ENCODE measurements at places on chromosomes 13 and 19.

GRCh38 chr19:8611877-8612806, 1.6 kb upstream of the ADAMTS10 start:
- no peak for DNase-seq

GRCh38 chr19:7460562-7460966, 28.3 kb downstream of the PEX11G start:
- DNase-seq, result no peak

GRCh38 chr19:39247701-39248664, 673 bp downstream of the IFNL4 start:
- no peak for DNase-seq

GRCh38 chr19:5563935-5564612, 3.7 kb downstream of the TINCR start:
- no peak for DNase-seq

DNA sequence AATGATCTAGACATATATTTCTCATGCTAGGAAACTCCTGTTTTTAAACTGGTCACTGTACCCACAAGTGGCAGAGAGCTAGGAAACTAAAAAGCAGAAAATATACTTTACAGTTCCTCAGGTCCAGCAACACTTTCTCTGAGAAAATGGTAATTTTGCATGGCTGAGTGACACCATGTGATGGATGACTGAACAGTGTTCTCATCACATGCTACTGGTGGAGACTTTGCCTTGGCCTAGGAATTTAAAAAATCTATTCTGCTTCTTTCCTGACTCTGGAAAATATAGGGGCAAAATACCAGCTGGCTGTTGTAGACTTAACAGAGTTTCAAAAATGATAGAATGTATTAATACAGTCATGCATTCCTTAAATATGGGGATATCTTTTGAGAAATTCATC, 50.0 kb downstream of the LATS2 start:
- DNase-seq, result no peak

DNA sequence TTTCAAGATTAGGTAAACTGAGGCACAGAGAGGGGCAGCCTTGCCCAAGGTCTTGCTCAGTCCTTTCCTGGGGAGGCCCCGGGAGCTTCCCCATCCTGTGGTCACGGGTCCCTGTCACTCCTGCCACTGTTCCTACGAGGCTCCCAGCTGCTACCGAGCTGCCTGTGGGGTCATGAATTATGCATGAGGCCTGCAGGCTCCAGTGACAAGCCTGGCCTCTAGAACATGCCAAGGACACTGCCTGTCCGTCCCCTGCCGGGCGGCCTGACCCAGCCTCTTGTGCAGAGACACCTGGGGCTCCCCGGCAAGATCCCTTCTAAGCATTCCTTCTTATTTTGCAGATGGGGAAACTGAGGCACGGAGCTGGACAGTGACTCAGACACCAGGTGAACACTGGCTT, 2.7 kb downstream of the FCHO1 start:
- no peak for DNase-seq

GRCh38 chr19:1264801-1265614, 4.1 kb upstream of the CIRBP start:
- no peak for DNase-seq

DNA sequence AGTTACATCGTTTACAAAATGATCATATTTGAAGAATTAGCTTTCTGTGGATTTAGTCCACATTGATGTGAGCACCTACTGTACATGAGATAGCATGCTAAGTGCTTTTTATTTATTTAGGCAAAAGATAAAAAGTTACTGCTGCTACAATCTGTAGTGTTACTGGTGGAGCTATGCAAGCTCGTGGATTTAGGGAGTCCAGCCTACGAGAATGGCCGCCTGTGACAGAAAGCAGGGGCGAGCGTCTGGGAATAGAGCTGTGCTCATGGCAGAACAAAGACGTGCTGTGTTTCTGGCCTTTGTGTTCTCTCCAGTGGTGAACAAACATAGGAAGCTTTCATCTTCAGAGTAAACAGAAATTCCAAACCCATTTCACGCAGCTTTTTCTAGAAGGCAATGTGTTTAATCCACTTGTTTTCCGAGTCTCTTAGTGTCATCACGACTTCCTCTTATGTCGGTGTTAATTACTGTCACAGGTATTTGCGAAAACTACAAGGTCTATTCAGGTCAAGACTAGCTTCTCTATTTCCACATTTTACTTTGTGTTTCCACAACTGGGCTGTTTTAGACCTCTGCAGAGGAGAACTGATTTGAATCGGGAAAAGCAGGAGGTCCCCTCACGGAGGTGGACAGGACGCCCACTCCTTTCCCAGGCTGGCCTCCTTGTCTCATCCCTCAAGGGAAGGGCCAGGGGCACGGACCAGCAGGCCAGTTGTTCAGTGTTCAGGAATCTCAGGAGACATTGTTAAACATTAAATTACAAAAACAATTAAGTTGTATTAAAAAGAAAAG, 67.3 kb downstream of the ATP11A start:
- no peak for DNase-seq
